ENCODE measurements at places on chromosomes 1 and 21.
A peak's percentile ranks its signal among the peaks of the same experiment; 100 is the strongest.

GRCh38 chr21:43910460-43910859 is 45.4 kb downstream of the AGPAT3 start:
- DNase-seq: no peak

- DNase-seq: no peak
Observed at GRCh38 chr1:46043458-46044017, 88.9 kb downstream of the PIK3R3 start.

- DNase-seq: no peak
Observed at GRCh38 chr1:33306653-33307493, 14.0 kb downstream of the A3GALT2 start.

DNA sequence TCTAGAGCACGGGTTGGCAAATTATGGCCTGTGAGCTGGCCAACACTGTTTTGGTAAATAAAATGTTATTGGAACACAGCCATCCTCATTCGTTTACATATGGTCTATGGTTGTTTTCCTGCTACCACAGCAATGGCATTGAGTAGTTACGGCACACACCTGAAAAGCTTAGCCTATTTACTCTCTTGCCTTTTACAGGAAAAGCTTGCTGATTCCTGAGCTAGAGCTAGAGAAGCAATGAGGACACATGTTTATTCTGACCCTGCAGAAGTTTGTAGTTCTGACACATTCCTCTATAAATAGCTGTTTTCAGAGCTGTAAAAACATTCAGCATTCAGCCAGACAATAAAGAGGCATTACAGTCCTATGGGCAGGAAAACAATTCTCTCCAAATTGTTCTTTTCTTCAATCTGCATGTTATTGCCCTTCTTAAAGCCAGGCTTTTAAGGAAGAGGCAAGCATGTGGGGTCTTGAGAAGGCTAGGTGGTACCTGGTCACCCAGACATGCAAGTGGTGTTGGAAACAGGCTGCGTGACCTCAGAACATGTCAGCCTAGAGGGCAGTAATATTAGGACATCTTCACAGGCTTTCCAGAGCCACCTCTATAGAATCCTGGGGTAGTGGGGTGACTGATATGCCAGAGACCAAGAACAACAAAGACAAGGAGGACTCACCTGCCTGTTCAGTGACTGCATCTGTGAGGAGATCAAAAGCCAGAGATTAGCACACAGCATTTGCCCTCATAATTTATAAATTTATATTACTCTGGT is 1.6 kb downstream of the FCRL2 start:
- DNase-seq: no peak

DNA sequence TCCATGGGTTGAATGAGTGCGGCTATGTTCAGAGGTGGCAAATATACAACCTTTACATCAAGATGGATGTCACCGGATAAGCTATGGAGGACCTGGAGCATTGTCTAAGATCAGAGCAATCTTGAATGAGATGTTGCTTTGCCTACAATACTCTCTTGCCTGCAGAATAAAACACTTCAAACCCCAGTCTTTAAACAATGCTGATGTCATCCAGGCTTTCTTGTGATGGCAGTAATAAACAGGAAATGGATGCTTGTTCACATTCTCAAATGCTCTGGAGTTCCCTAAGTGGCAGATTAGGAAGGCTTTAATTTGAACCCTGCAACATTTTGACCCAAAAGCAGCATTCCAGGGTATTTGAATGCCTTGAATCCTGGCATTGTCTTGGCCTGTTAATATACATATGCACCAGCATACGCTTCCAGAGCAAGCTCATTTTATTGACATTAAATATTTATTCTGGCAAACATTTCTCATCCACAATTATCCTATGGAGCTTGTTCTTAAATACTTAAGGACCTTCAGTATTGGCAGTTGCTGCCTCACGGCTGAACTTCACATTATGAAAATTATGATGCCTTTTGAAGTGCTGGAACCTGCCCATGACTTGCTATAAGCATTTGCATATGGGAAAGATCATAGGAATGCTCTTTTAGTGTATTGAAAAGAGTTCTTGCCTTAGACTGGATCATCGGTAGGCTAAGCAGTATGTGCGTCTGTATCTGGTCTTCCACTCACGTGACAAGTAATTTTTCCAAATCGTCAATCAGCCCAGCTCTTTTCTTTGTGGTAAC is 422.7 kb downstream of the SIPA1L2 start:
- no peak for DNase-seq

- DNase-seq: no peak
Observed at GRCh38 chr1:181135437-181135731, 46.9 kb downstream of the IER5 start.

DNA sequence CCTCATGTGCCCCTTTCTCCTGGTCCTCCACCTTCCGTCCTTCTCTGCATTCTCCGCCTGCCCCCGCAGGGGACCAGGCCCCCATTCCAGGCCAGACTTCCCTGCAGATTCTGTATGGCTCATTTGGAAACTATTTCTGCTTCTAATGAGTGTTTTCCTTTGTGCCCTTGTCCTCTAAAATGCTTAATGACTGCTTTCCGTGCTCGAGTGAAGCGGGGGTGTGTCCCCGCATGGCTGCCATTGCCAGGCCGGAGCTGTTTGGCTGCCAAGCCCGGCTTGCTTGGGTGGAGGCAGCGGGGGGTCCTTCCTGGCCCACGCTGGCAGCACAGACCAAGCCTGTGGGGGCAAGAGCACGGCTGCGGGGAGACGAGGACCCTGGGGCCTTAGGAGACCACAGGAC is 299.3 kb upstream of the VAMP3 start:
- DNase-seq: peak; percentile 34

DNA sequence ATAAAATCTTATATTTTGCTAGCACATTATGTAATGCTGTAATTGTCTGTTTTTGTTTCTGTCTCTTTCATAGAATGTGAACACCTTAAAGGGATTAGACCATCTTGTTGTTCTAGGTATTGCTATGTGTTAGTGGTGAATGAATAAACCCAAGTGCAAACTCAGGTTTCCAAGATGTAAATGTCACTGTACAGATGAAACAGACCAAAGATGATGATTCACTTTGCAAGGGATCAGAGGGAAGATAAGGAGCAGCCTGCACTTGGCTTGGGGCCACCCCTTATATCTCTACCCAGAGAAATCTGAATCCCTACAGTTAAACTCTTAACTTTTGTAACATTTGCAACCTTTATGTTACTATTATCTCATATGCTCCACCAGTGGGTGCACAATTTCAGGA is 25.4 kb downstream of the UROD start:
- DNase-seq: no peak

GRCh38 chr1:203536575-203536974 is 42.6 kb downstream of the OPTC start:
- no peak for DNase-seq

- DNase-seq: no peak
Observed at GRCh38 chr1:64975127-64975526, 8.8 kb upstream of the JAK1 start.

DNA sequence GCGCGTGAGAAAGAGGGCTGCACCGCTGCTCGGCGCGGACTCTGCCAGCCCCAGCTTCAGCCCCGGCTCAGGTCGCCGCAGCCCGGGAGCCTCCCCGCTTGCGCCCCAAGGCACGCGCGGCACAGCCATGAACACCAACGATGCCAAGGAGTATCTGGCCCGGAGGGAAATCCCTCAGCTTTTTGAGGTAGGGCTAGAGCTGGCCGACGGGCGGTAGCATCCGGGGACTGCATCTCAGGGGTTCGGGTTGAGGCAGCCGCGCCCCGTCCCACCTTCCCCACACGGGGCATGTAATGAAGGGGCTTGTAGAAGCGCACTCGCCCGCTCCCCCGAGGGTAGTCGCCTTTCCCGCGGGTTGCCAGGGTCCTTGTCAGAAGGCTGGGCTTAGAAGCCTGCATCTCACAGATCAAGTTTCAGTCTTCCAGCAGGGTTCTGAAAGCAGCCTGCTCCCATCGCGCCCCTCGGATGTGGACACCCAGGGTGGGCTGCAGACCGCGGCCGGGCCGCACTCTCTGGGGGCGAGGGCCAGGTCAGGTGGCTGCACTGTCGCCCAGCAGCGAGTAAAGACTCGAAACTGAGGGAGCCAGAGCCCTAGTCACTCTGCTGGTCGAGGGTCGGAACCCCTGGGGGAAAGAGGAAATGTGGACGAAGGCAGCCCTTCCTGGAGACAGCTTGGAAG is 507 bp downstream of the AK5 start:
- DNase-seq: no peak

GRCh38 chr1:207812778-207813511 is 61.1 kb downstream of the CD46 start:
- no peak for DNase-seq

GRCh38 chr1:91189096-91189495 is 167.3 kb upstream of the ZNF644 start:
- DNase-seq: no peak

DNA sequence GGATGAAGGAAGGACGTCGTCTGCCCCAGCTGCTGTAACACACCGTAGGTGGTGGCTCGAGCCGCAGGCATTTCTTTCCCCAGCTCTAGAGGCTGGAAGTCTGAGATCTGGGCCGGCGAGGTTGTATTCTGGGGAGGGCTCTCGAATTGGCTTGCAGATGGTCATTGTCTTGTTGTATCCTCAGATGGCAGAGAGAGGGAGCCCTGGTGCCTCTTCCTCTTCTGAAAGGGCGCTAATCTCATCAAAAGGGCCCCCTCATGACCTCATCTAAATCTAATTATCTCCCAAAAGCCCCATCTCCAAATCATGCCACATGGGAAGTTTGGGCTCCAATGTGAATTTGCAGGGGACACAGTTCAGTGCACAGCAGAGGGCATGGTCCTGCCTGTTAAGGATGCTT is 109.0 kb downstream of the SIK1 start:
- no peak for DNase-seq

DNA sequence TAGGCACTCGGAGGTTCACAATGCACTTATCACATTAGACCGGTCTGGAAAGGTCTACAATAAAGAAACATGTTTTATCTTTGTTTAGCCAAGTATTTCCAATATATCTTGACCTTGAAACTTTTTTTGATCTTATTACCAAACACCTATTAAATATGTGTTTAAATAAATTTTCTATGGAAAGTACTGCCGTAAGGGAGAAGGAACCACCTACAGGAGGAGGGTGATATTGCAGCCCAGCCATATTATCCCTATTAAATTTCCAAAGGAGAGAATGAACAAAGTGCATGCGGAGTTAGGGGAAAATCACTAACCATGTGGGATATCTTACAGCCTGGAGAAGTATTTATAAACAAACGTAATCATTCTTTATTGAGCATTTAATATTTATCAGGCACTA is 14.5 kb downstream of the BRINP2 start:
- DNase-seq: no peak

DNA sequence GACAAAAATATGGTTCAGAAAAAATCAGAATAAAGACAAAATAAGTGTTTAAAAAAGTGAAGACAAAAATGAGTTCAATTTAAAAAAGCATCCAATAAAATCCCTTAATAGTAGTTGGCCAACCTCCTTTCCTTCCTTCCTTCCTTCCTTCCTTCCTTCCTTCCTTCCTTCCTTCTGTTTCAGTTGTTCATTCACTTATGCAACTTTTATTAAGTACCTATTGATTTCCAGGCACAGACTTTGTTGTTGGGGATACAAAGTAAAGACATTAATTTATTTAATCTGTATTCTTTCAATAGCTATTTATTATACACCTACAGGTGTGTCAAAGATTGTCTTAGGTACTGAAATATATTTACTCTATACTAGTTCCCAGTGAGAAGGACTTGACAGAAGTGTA is 2.4 kb upstream of the LIPI start:
- DNase-seq: no peak

- DNase-seq: no peak
Observed at GRCh38 chr1:85047472-85048295, 616 bp downstream of the MCOLN3 start.

- no peak for DNase-seq
Observed at GRCh38 chr1:218436997-218437396, 91.9 kb downstream of the TGFB2 start.

DNA sequence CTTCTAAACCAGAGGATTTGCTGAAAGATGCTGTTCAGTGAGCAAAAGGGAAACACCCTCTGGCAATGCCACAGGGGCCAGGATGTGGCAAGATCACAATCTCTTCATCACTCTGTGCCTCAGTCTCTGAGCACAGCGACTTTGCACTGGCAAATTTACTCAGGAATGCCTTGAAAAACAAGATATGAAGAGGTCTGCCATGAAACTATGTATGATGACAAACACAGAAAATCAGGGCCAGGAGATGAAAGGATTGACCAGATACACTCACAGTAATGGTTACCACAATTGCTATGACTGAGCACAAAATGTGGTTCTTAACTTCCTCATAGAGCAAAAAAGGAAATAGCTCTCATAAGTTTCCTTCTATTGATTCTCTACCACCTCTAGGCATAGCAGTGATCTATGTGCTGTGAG is 5.8 kb downstream of the TTC13 start:
- DNase-seq: no peak

GRCh38 chr1:107434361-107434693 is 293.5 kb downstream of the NTNG1 start:
- no peak for DNase-seq

- DNase-seq: no peak
Observed at GRCh38 chr21:28936721-28937120, 56.0 kb downstream of the LTN1 start.

DNA sequence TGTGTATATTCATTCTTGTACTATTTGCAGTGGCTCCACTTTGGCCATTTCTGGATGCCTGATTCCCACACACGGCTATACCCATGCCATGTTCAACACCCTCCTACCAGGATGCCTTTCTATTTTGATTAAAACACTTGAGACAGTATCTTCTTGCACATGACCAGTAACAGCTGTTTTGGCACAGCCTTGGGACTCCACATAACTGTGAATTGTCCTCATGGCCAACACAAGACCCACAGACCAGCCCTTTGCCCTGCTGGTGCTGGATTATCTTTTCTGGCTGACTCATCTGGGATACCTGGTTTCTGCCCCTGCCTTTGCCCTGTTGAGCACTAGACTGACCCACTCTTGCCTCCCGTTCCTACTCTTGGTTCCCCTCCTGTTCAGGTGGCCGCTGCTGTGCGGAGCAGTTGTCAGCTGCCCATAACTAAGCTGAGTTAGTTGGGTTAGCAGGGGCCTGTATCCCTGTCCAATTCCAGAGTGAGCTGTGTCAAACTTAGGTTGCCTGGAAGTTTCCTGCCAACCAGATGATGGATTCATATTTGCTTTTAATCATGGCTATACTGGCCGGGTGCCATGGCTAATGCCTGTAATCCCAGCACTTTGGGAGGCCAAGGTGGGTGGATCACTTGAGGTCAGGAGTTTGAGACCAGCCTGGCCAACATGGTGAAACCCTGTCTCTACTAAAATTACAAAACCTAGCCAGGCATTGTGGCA is 10.8 kb upstream of the EYA3 start:
- DNase-seq: no peak
